ENCODE measurements at places on chromosomes 12 and 14. TPM values are rescaled to one million over a fixed set of nuclear protein-coding genes. Genes with fewer than 3 reads are reported as not detected.

Gene KERA
- total RNA-seq: not detected

- no peaks in the 10 kb centered on the region for H3K27me3 ChIP-seq
- H3K27ac ChIP-seq: no peak overlapping the region
- no peaks in the 10 kb centered on the region for H3K36me3 ChIP-seq
- DNase-seq: no peak
Observed at GRCh38 chr14:24038686-24039085, 13.1 kb upstream of the CARMIL3 start.

DNA sequence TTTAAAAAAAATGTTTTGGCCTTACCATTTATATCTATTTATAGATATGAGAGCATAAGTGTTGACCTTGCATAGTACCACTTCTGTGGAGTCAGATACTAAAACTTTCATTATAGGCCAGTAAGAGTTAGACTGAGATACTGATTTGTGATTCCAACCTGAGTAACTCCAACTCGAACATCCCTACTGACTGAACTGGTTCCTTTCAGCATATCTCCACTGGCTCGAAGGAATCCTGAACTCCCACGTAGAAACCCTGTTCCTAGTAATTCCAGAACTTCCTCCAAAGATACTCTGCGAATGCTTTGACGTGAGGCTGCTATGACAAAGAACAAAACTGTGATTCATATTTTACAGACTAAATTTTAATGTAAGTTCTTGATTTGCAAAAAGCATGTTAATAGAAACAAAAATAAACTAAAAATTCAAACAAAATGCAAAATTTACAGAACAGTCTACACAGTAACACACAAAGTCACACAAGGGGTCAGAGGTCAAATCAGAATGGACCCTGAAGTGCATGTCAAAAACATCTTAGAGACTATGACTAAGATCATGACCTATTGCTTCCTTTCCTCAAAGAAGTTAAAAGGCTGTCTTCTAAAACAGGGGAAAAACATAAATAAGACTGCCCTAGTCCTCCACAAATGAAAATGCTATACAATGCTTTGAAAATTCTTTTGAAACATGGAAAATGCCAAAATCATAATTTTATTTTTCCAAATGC is 31.5 kb downstream of the HEATR5A start:
- no peak overlapping the region for H3K4me3 ChIP-seq
- H3K36me3 ChIP-seq: peaks cover 9% of the 10 kb centered on the region

DNA sequence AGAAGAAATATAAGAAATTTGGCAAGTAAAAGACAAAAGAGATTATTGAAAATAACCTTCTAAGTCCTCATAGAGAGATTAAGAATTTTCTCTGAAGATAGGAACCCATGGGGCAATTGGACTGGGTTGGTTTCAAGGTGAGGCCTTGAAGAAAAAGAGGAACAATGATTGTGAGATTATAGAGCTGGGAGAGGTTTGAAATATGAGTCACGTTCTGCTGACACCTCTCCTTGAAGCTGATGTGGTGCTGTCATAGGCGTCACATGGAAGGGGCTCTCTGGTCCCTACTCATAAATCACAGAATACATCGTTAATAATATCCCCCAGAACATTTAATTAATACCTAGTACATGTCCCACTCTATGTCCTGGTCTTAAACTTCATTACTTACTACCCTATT is 227.6 kb upstream of the PDE3A start:
- DNase-seq: no peak
- no peak overlapping the region for H3K27ac ChIP-seq
- H3K4me3 ChIP-seq: no peak overlapping the region
- no peaks in the 10 kb centered on the region for H3K27me3 ChIP-seq

GRCh38 chr12:52713960-52714886 is 10.9 kb upstream of the KRT77 start:
- H3K4me1 ChIP-seq: peaks cover 7% of the 10 kb centered on the region
- peaks cover 26% of the 10 kb centered on the region for H3K27me3 ChIP-seq
- peak; percentile 47 for DNase-seq
- H3K27ac ChIP-seq: no peak overlapping the region
- peak overlapping the region; percentile 39 for H3K4me3 ChIP-seq

Data from activated CD8-positive, alpha-beta T cell treated with anti-CD3 and anti-CD28 coated beads for 36 hours (primary cell).